ENCODE measurements at places on chromosomes 2 and 18.
A peak's percentile ranks its signal among the peaks of the same experiment; 100 is the strongest.

DNA sequence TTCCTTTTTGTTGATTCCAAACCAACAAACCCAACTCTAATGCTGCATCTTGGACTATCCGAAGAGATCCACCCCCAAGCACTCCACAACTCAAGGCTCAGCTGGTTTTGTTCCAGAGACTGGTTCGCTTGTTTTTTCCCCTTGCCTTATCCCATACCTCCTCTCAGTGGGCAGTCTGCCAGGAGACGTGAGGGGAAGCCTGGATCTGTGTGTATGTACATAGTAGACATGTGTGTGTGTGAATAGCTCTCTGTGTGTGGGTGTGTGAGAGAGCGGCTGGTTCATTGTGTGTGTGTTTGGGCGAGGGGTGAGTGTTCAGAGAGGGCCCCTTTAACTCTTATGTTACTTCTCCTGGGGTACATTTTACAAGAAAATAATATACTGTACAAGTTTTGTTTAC is 94.4 kb downstream of the NRP2 start:
- no peak for DNase-seq

- DNase-seq: no peak
Measured at GRCh38 chr2:84456156-84456555, 2.9 kb downstream of the SUCLG1 start.

GRCh38 chr2:98768384-98769113 is 37.6 kb upstream of the MGAT4A start:
- no peak for DNase-seq

GRCh38 chr2:136247204-136247950 is 129.4 kb upstream of the CXCR4 start:
- peak; percentile 55 for DNase-seq

- DNase-seq: no peak
Measured at GRCh38 chr2:30147196-30147714, 448 bp downstream of the YPEL5 start.

DNA sequence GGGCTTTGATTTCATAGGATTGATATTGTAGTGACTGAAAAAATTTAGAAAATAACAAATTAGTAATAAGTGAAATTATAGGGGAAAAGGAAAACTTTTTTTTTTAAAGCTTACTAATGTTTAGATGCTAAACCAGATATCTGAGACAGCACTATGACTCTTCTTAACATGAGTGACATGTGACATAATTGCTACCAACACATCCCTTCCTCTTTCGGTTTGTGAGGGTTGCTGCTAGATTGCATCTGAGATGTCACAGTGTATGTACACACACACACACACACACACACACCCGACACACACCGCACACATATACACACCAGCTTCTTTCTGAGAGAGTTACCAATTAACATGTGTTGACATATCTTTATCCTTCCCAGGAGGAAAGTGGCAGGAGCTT is 18.0 kb downstream of the RAPGEF4 start:
- DNase-seq: no peak

GRCh38 chr2:198815626-198816025 is 642.1 kb downstream of the SATB2 start:
- DNase-seq: no peak

DNA sequence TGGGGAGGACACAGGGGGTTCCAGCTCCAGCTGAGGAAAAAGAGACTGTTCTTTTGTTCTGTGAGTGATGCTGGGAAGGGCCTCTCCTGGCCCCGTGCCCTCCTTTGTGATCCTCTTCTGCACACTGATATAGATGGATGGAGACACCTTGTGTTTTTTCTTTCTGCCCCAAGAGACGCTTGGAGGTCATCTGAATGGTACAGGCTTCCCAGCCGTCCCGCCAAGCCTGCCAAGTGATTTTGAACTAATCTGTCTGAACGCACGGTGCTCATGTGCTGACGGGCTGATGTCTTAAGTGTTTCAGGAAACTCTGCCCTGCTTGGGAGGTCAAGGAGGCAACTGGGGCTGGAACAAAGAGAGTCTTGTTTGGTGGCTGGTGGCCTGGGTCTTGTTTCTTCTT is 57.5 kb downstream of the KIF5C start:
- DNase-seq: no peak

GRCh38 chr2:96816836-96817702 is 1.0 kb downstream of the CNNM3 start:
- DNase-seq: peak; percentile 70

GRCh38 chr2:188808947-188809355 is 165.2 kb upstream of the COL3A1 start:
- DNase-seq: no peak

GRCh38 chr2:216345846-216346245 is 26.4 kb downstream of the MARCHF4 start:
- DNase-seq: no peak

DNA sequence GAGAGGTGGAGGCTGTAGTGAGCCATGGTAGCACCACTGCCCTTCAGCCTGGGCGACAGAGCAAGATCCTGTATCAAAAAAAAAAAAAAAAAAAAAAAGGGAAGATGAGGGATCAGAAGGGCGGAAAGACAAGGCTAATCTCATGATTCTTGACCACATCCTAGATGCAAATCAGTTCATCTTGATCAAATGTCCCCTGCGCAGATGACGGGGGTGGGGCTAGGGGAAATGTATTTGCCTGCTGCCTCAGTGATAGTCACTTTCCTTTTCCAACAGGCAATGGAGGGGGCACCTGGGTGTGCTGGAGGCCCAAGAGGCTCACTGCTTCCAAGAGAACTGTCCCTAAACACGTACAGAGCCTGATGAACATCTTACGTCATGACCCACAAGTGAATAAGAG is 3.7 kb upstream of the EMILIN2 start:
- no peak for DNase-seq

GRCh38 chr18:79516441-79516931 is 120.8 kb downstream of the NFATC1 start:
- peak; percentile 20 for DNase-seq

DNA sequence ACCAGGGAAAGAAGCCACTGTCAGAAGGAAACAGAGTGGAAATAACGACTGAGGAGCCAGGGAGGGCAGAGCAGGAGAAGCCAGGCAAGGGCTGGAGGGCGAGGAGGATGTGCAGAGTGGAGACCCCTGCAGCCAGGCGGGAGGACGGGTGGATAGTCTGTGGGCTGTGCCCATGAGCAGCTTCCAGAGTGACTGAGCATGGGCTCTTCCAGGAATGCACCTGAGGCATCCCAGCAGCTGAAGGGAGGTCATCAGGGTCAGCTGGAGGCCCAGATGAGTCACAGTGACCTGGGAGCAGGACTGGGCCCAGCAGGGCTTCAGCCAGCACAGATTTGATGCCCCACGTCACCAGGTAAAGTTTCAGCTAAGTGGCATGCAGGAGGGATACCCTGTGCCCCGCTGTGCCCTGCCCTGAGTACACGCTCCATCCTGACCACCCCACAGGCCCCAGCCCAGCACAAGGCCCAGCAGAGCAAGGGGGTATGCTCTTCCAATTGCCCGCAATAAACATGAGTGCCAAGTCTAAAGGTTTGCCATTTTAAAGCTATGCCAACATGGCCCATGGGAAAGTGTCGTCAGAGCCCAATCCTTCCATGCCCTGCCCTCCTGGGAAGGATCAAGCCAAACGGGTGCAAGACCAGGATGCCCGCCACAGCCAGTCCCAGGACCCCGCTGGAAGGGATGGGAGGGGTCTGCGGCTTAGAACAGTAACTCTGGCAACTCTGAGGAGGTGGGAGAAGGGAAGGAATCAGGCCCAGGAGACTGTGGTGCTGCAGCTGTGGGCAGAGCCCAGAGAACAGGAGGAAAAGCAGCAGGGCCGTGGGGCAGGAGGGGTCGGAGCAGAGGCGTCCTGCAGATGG is 85.7 kb downstream of the SEPTIN10 start:
- peak; percentile 34 for DNase-seq

DNA sequence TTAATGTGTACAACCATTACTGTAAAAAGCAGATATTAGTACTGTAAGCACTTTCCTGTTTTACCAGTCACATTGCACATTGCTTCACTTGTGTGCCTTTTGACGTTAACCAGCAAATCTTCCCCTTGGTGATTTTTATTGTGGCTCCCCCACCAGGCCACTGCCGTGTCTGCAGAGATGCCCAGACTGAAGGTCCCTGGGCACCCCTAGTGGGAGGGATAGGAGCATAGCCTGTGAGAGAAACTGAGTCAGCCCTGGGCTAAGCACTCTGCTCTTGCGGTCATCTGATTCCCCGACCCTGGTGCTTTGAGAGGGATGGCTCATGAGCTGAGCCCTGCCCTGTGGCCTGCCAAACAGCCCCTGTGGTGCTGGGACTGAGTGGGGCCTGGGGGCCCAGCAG is 73.4 kb downstream of the INPP4A start:
- DNase-seq: no peak

DNA sequence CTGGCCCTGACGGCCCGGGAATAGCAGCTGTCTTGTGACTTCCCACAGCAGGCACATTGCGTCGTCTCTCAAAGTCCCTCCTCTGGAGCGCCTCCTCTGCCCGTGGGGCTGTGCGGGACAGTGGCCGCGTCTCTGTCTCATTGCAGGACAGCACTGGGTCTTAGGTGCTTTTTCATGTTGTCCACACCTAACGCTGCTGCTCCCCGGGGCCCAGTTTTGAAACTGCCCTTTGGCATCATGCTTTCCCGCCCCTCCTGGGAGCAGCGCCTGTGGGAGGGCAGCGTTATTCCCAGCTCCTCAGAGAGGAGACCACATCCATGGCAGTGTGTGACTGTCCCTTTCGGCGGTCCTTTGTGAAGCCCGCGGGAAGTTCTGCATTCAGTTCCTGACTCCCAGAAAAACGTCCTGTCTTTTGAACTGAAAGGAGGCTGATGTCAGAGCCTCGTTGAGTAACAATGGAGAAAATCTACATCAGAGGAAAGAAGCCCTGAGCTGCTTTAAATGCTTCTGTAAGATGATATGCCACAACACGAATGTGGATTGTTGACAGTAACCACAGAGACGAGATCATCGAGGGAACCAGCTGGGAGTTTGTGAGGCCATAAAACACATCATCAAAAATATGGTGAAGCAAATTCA is 226.0 kb downstream of the FAM210A start:
- DNase-seq: peak; percentile 75

DNA sequence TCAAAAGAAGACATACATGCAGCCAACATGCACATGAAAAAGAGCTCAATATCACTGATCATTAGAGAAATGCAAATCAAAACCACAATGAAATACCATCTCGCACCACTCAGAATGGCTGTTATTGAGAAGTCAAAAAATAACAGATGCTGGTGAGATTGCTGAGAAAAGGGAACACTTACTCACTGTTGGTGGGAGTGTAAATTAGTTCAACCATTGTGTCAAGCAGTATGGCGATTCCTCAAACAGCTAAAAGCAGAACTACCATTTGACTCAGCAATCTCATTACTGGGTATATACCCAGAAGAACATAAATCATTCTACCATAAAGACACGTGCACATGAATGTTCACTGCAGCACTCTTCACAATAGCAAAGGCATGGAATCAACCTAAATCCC is 95.5 kb upstream of the XIRP2 start:
- DNase-seq: no peak

DNA sequence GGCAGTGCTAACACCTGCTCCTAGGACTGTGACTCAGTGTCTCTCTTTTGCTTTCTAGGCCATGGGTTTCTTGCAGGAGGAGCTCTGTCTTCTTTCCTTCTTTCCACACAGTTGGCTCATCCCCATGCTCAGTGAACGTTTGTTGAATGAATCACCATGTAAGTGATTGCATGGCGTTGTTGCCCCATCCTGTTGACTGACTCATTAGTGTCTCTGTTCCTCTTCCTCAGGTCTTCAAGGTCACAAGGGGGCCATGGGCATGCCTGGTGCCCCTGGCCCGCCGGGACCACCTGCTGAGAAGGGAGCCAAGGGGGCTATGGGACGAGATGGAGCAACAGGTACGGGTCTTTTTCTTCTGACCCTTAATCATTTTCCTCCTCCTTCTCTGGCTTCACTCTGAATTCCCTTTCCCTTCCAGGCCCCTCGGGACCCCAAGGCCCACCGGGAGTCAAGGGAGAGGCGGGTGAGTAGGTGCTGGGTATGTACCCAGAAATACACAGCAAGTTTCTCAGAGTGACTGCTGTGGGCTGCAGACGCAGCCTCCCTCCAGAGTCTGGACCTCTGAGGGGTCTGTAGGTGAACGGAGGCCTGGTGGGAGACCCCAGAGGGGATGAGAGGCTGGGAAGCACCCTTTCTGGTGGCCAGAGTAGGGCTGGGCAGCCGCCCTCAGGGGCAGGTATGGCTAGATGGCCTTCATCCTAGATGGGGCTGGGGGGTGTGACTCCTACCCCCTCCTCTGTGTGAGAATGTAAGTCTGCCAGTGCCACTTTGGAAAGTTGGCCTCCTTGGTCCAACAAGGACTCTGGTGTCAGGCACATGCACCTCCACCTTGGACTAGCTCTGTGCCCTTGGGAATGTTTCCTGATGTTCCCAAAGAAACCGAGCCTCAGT is 32.4 kb downstream of the MARCO start:
- DNase-seq: peak; percentile 43

DNA sequence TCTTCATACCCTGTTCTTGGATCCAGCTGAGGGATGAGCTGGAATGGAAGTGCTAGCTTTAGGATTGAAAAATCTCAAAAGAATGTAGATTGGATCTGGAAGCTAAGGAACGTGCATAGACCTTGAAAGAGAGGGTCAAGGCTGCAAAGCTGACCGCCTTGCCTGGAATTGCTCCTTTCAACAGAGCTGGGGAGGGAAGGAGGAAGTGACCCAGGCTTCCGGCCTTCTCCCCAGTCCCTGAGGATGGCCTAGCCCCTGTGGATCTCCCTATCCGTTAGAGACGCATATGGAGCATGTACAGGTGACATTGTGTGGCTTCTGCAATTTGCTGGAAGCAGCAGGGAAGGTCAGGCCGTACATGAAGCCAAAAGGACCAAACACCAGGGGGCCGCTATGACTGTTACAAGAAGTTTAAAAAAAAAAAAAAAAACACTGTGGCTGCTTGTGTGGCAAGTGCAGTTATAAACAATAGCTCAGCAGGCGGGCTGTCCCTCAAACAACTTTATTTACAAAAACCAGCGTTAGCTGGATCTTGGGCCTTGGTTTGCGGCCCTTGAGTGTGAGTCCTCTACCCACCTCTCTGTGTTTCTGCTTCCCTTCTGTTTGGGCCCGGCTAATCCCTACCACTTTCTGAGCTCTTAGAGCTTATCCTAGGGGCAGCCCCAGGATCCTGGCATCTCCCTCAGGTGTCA is 227.6 kb downstream of the SEPTIN10 start:
- DNase-seq: no peak

DNA sequence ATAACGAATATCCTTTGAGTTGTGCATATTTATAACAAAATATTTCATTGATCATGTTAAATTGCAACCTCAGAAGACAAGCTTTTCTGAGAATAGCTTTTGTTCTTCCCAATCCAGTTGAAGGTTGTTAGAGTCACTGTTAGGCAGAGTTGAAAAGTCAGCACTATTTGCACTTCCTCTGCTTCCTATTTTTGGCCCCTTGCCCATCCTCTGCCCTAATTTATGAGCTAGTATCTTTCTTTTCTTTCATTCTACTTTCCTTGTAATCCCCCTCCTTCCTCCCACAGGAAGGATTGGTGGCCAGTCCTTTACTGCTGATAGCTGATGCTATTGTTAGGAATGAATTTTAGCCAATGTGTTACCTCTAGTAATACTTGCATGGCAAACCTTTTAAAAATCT is 4.9 kb downstream of the RALB start:
- DNase-seq: no peak

GRCh38 chr18:1965016-1965415 is 606.3 kb downstream of the METTL4 start:
- no peak for DNase-seq

Data from right cardiac atrium (tissue), 5 donors.